ENCODE measurements at places on chromosomes 16 and 17.

- DNase-seq, result no peak
Observed at GRCh38 chr16:15608398-15609285, 34.3 kb downstream of the MARF1 start.

DNA sequence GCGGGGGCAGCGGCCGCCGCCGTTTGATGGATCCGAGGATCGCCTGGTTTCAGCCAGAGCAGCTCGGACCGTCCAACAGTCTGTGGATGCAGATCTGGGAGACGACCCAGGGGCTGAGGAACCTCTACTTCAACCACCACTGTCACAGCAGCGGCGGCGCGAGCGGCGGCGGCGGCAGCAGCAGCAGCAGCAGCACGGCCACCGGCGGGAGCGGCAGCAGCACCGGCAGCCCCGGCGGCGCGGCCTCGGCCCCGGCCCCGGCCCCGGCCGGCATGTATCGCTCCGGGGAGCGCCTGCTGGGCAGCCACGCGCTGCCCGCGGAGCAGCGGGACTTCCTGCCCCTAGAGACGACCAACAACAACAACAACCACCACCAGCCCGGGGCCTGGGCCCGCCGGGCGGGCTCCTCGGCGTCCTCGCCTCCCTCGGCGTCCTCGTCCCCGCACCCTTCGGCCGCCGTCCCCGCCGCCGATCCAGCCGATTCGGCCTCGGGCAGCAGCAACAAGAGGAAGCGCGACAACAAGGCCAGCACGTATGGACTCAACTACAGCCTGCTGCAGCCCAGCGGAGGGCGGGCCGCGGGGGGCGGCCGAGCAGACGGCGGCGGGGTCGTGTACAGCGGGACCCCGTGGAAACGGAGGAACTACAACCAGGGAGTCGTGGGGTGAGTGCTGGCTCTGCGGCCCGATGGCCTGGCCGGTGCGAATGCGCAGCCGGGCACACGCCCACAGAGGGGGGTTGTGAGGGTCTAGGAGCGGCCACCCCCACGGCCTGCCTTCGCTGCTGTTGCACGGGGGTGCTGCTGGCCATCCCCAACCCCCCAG is 702 bp downstream of the TENT4B start:
- DNase-seq, result peak; percentile 28

DNA sequence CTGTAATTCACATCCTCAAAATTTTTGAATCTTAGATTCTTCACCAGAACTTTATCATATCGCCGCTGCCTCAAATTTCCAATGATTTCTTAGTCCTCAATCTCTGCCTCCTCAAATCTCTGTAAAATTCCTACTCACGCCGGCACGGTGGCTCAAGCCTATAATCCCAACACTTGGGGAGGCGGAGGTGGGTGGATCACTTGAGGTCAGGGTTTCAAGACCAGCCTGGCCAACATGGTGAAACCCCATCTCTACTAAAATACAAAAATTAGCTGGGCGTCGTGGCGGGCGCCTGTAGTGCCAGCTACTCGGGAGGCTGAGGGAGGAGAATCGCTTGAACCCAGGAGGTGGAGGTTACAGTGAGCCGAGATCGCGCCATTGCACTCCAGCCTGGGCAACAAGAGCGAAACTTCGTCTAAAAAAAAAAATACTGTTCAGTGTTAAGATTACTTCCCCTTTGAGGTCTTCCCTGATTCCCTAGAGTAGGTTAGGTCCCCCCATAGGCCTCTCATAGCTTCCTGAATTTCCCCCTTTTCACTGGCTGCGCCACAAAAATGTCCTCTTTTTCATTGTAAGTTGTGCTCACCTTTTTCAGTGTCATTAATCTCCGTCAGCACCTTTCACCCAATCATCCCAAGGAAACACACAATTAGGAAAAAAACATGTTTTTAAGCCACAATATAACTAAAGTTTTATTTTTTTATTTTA is 919 bp upstream of the CBX1 start:
- DNase-seq, result no peak

DNA sequence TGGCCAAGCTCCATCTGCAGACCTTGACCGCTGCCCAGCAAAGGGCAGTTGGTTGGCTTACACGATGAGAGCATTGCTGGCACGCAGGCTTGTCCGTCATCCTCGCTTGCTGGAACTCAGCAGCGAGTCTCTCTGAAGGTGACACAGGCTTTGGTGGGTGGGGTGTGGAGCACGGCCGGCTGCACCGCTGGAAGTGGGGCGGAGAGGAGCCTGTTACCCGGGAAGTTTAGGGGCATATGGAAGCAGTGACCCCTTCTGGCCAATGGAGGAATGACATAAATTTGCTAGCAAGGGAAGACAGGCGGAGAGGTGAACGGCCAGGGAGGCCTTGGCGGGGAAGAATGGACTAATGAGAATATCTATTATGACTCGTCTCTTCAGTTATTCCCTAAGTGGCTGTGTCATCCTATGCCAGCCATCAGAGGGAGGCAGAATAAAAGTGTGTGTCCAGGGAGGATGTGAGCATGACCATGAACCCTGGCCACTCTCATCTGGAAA is 65.9 kb upstream of the SDK2 start:
- DNase-seq, result peak; percentile 16

- no peak for DNase-seq
Observed at GRCh38 chr17:76314392-76315227, 6.5 kb upstream of the QRICH2 start.

DNA sequence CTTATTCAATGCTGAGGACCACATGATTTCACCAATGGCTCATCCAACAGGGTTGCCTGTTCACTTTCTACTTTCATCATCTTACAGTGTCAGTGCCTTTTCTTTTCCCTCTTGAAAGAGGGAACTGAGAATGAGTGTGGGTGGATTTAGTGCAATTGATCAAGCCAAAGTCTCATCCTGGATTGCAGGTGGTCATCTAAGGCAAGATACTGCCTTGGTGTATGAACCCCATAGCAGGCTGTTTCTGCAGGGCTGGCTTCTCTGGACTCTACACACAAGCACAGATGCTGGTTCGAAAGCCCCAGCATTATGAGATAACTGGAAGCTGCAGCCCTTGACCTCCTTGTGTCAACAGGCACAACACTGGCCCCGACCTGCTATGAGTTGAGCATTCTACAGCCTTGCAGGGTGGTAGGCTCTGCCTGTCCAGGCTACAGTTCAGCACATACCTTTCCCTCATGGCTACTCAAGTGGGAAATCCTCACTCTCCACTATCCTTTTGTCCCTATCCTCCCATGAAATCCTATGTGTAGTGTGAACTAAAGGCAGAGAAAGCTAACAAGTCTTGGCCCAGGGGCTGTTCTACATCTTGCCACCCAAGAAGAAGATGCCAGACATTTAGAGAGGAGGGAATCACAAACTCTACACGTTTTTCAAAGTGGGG is 358.7 kb downstream of the SLC39A11 start:
- DNase-seq, result no peak

GRCh38 chr17:9286434-9286833 is 265.1 kb downstream of the NTN1 start:
- no peak for DNase-seq

GRCh38 chr16:85235991-85236817 is 123.9 kb upstream of the CIBAR2 start:
- no peak for DNase-seq

DNA sequence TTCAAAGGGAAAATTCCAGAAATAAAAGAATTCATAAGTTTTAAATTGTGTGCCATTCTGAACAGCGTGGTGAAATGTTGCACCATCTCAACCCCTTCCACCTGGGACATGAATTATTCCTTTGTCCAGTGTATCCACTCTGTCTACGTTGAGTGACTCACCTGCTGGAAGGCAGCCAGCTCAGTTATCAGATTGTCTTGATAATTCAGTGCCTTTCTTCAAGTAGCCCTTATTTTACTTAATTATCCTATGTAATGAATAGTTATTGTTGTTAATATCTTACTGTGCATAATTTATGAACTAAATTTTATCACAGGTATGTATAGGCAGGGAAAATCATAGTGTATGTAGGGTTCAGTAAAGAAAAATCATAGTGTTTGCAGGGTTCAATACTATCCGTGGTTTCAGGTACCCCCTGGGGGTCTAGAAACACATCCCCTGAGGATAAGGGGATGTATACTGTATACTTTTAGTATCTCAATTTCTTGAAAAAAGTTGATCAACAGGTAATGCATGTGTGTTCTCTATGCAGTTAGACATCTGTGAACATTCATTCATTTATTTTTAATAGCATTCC is 7.7 kb upstream of the PCTP start:
- no peak for DNase-seq

DNA sequence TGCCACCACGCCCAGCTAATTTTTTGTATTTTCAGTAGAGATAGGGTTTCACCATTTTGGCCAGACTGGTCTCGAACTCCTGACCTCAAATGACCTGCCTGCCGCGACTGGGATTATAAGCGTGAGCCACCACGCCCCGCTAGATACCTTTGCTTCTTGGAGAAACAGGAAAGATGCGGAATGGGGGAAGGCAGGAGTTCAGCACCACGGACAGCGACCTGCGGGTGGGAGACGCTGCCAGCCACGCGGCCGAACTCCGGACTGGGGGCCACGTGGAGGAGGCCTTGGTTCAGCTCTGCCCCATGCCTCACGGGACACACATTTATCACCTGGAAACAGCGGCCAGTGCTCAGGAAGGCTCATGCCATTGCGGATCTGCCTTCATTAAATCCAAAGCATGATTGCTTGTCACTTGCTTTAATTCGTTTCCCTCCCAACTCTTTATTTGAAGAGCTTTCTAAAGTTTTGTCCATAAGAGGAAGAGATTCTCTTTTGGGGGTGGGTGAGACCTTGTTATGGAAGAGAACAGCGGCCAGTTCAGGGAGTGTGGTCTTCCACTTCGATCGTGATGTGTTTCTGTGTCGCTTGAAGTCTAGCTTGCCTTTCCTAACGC is 219.9 kb downstream of the ENGASE start:
- DNase-seq, result no peak

GRCh38 chr16:69831212-69832123 is 69.3 kb downstream of the WWP2 start:
- no peak for DNase-seq

DNA sequence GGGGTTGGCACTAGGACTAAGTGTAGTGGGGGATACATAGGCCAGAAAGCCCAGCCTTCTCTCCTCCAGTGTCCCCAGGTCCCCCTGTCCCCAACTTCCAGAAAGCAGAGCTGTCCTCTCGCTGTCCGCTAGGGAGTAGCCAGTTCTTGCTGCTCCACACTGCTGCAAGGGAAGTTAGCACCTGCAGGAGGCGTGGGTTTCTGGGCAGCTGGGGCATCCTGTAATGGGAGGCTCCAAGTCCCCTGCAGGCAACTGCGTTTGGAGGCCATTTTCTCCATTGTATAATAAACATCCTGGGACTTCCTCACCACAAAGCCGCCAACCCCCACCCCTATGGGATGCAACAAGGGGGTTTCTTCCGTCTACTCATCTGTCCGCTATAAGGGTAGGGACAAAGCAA is 1.7 kb downstream of the RPRML start:
- no peak for DNase-seq

- DNase-seq, result no peak
Observed at GRCh38 chr17:16407911-16408588, 7.3 kb upstream of the TRPV2 start.

DNA sequence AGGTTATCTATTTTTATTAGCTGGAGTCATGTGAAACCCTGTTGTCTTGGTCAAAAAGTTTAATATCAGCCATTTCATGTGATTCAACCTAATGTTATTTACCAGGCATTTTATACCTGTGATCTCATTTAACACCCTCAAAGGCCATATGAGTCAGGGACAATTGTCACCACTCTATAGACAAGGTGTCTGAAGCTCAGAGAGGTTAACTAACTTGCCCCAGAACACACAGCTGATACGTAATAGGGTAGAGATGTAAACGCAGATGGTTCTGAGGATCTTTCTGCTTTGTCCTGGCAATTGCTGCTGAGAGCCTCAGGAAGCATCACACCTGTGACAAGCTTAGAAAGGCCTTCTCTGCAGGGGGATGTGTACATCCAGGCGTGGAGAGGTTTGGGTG is 4.9 kb downstream of the CD300A start:
- DNase-seq, result no peak

GRCh38 chr17:4004517-4005295 is 40.5 kb upstream of the ATP2A3 start:
- DNase-seq, result no peak
